ENCODE measurements at places on chromosomes 6 and 20.
A peak's percentile ranks its signal among the peaks of the same experiment; 100 is the strongest.

DNA sequence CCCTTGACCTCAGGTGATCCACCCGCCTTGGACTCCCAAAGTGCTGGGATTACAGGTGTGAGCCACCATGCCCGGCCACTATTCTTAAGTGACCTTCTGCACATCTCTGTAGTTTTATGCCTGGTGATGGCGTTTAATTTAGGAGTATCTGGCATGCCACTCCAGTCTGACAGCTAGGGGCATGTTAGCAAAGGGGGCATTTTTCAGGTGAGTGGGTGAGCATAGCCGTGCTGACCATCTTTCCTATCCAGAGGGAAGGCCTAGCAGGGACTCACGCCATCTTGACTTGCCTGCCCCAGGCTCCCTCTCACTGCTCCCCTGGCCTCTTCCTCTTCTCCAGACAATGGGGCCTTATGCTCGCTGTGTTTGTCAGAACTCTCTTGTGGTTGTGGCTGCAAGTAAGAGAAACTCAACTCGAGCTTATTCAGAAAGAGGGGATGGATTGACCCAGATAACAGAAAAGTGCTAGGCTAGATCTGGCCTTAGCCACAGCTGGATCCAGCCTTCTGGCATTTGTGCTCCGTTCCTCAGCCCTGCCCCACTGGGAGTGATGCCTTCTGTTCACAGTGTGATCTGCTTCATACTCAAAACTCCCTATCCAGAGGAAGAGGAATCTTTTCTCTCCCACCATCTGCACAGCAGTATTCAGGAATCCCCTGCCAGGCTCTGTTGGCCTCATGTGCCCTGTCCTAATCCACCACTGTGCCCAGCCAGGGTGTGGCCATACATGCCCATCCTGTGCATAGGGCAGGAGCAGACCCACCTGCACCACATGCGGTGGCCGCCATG, 174.5 kb upstream of the AKAP12 start:
- DNase-seq, result no peak

- DNase-seq, result no peak
Observed at GRCh38 chr6:43575105-43575771, 600 bp downstream of the XPO5 start.

GRCh38 chr20:7893014-7893730, 47.1 kb downstream of the HAO1 start:
- DNase-seq, result no peak

GRCh38 chr20:12891643-12892042, 117.1 kb upstream of the SPTLC3 start:
- DNase-seq, result no peak

DNA sequence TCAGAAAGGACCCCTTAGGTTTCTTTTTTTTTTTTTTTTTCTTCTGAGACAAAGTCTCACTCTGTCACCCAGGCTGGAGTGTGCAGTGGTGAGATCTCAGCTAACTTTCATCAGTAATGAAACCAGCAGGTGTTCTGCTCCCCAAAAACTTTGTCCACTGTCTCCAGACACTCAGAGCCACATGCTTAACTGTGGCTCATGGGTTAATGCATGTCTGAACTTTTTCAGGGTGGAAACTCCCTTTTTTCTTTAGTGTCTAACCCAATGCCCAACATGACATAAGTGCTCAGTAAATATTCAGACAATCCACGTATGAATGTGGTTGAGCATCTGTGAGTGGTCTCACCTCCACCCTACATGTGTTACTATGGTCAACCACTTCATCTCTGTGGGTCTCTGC, 45.4 kb downstream of the MYB start:
- DNase-seq, result no peak

DNA sequence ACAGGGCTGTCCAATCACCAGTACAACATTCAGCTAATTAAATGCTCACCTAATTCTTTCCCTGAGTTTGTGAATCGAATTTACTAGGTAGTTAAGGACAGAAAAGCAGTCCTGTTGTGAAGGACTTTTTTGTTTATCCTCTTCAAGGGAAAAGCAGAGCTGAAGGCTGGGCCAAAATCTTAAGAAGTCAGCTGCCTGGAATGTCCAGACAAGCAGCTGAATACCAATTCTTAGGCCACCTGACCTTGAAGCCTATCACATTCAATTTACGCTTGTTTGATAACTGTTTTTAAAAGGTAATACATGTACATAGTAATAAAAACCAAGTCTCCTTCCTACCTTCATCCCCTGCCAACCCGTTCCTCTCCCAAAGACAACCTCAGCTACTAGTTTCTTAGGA, 56.4 kb downstream of the UQCC1 start:
- no peak for DNase-seq

GRCh38 chr6:113690281-113691259, 166.6 kb upstream of the MARCKS start:
- DNase-seq, result peak; percentile 9

DNA sequence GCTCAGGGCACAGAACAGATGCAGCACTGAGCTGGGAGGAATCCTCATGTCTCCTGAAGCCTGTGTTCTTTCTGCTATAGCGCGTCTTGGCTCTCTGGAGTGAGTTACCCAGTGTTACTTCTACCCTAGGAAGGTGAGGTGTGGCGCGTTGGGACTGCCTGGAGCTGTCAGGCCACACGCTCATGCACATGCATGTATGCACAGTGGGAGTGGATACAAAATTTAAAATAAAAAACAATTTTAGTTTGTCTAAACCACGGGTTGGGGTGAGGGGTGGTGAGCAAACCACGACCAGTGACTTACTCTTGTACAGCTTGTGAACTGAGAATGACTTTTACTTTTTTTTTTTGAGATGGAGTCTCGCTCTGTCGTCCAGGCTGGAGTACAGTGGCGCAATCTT, 298.6 kb upstream of the SUPT3H start:
- DNase-seq, result no peak

GRCh38 chr6:32353348-32353747, 18.4 kb downstream of the TSBP1 start:
- DNase-seq, result no peak

DNA sequence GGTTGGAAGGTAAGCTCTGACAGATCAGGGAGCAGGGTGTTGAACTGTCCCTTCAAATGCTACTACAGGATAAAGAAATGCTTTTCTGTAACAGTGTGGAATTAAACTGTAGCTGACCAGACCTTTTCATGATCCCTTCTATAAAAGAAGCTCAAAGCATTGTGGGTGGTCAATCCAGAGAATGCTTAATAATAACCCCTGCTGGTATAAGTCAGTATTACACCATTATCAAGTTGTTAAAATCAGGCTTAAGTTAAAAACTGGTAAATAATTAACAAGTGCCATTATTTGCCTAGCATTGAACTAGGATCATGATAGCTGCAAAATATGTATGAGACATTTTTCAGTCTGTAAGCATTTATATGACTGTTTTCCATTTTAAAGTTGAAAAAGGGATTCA, 468.9 kb downstream of the PKHD1 start:
- no peak for DNase-seq

DNA sequence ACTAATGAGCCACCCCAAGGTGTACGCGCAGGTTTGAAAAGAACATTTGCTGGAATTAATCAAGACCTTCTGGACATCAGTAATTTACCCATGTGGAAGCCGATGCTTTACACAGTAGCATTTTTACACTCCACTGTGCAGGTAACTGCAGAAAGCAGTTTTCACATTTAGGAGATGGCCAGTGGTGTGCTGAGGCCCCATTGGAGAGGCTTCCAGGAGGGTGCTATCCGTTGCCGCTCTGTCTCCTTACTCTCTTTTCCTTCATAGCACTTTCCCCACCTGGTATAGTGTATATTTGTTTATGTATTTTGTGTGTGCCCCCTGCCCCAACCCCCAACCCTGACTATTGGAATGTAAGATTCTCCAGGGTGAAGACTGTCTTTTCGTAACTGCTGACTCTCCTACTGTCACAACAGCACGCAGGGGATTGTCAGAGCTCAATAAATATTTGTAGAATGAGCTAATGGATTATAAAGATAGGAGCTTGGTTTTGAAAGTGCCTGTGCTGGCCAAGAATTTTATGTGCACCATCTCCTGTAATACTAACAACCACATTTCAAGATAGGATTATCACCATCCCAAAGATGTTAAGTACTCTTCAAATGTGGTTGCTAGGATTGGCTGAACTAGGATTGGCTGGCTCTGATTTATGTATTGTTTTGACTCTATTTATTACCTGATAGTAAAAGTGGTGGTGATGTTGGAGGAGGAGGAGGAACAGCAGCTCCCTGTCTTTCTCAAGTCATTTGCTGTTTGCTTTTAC, 74.0 kb upstream of the GLP1R start:
- no peak for DNase-seq

GRCh38 chr6:131791476-131791875, 16.3 kb upstream of the ENPP1 start:
- no peak for DNase-seq

DNA sequence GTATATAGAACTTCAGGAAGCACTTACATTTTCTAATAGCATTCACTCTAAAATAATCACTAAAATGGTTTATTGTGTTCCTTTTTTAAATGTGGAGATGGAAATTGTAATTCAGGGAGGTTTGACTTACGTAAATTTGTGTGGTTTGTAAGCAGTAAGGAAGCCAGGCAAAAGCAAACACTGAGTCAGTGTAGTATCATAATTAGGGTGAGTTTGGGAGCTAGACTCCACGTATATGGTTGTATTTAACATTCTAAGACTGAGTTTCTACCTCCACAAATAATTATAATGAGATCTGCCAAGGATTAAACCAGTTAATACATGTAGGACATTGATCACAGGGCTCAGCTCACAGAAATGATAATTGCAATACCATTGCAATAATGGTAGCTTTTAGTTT, 425.5 kb downstream of the CBLN4 start:
- DNase-seq, result no peak

- DNase-seq, result no peak
Observed at GRCh38 chr6:52297433-52297832, 12.9 kb upstream of the MCM3 start.

- no peak for DNase-seq
Observed at GRCh38 chr6:164856138-164856537, 453.3 kb downstream of the C6orf118 start.

DNA sequence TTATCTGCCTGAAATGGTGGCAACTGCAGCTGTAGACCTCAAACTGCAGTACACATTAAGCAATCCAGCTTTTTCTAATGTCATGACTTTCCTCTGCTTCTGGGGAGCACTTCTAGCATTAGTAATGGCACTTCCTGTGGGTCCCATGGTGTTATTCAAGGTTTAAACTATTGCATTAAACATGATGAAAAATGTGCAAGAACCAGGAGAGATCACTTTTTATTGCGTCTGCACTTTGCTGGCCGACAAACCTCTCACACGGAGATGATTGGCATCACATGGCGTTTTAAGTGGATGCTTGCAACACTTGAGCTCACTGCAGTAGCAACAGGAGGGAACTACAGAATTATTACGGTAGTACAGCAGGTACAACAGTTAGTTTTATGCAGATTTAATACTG, 148.4 kb downstream of the HIVEP2 start:
- DNase-seq, result no peak

GRCh38 chr6:150100745-150101144, 31.8 kb upstream of the ULBP3 start:
- DNase-seq, result no peak

- no peak for DNase-seq
Observed at GRCh38 chr20:48187851-48188250, 402.6 kb upstream of the SULF2 start.

DNA sequence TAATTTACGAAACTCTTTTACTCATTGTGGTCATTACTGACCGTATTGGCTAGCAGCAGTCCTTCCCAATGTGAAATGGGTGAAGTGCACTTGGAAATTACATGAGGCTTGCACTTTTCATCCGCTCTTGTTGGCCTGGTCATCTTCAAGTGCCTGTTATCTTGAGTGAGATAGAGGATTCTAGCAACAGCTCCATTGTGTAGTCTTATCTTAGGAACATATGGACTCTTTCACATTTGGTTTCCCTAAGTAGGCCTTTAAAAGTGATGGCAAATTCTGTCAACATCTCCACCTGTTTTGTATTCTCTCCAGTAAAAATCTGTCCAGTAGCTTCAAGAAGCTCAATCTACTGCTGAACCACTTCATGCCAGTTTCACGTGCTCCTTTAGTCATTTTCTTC, 114.8 kb upstream of the MARCKS start:
- DNase-seq, result no peak

GRCh38 chr20:40540166-40540565, 148.9 kb downstream of the MAFB start:
- DNase-seq, result no peak

GRCh38 chr6:107877968-107878367, 53.9 kb upstream of the SCML4 start:
- DNase-seq, result no peak

DNA sequence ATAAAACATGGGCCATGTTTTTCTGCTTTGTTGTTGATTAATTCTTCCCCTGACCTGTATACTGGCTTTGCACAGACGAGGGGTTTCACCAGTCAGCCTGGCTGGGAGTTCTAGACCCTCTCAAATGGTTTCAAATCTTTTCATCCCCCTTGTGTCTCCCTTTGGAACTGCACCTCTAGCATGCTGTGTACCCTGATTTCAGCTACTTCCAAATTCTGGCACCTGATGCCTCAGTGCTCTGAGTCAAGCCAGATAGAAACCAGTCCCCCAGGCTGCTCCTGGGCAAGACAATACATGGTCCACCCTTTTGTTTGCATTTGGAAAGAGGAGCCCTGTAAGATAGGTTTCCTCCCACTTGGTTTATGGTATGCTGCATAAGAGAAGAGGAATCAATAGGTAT, 290.2 kb downstream of the BTBD3 start:
- DNase-seq, result peak; percentile 1

DNA sequence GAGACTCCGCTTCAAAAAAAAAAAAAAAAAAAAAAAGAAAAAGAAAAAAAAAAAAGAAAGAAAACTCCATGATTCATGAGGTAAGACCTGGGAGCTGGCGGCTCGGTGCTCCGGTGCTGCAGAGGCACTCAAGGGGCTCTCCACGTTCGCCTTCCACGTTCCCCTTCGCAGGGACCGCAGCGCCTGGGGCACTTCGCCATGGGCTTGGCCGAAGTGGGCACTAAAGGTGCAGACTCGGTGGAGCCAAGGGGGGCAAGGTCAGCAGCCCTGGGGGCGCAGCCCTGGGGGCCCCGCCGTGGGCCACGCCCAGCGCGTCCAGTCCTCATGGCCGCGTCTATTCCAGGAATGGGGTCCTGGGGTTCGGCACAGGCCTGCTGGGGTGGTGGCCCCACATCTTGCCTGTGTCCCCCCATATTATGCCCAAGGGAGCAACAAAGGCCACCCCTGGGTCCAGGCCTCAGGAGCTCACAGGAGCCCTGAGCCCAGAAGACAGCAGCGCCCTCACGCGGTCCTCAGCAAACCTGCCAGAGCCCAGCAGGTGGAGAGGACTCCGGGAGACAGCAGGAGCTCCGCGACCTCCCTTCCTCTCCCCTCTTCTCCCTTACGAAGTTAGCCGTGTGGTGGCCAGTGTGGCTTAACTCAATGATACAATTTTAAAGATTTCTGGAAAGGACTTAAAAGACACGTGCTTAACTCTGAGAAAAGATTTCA, 21.9 kb downstream of the ZBTB46 start:
- DNase-seq, result no peak

GRCh38 chr6:108193131-108193530, 27.3 kb downstream of the NR2E1 start:
- no peak for DNase-seq

- no peak for DNase-seq
Observed at GRCh38 chr20:10221021-10221420, 2.4 kb downstream of the SNAP25 start.

GRCh38 chr6:163756079-163756478, 341.6 kb downstream of the QKI start:
- DNase-seq, result no peak

GRCh38 chr20:44182135-44182765, 4.7 kb downstream of the JPH2 start:
- no peak for DNase-seq

- no peak for DNase-seq
Observed at GRCh38 chr6:166006900-166007301, 160.8 kb downstream of the TBXT start.

Measured in stimulated activated CD4-positive, alpha-beta T cell treated with anti-CD3 and anti-CD28 coated beads, Interleukin-15, amount 100 ng/mL, for 24 hours (primary cell).